Esophagus squamous epithelium (tissue), 5 donors: ENCODE measurements at places on chromosomes 12 and 14.
A peak's percentile ranks its signal among the peaks of the same experiment; 100 is the strongest.

DNA sequence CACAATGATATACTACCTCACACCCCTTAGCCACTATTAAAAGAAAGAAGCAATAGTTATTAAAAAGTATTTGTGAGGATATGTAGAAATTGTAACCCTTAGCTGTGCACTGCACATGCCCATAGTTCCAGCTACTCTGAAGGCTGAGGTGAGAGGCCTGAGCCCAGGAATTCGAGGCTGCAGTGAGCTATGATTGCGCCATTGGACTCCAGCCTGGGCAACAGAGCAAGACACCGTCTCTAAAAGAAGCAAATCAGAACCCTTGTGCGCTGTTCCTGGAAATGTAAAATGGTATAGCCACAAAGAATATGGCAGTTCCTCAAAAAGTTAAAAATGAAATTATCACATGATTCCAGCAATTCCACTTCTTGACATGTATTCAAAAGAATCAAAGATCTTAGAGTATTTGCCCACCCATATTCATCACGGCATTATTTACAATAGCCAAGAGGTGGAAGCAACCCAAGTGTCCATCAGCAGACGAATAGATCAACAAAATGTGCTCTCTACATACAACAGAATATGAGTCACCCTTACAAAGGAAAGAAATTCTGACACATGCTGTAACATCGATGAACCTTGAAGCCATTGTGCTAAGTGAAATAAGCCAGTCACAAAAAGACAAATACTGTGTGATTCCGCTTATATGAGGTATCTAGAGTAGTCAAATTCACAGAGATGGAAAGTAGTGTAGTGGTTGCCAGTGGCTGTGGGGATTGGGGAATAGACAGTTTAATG lies 23.7 kb upstream of the YLPM1 start:
- no peak for DNase-seq
- H3K27me3 ChIP-seq: no peaks in the 10 kb centered on the region
- H3K4me3 ChIP-seq: no peak overlapping the region
- peaks cover 5% of the 10 kb centered on the region for H3K36me3 ChIP-seq

DNA sequence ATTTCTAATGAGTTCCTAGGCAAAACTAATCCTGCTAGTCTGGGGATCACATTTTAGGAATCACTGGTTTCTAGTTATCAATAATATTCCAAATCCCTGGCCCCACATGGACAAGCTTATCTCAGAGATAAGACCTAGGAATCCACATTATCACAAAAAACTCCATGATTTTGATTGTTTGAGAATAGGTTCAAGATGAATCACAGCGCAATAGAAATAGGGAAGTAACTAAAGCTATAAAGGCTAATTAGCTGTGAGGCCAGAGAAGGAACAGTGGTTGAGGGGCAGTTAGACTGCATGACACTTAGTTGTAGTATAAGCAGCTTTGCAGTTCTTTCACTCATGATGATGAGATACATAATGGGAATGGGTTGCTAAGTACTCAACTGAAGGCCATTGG lies 13.1 kb upstream of the ATP5F1B start:
- DNase-seq: no peak
- H3K27ac ChIP-seq: no peak overlapping the region
- H3K4me1 ChIP-seq: no peaks in the 10 kb centered on the region
- H3K4me3 ChIP-seq: no peak overlapping the region
- H3K27me3 ChIP-seq: no peaks in the 10 kb centered on the region

DNA sequence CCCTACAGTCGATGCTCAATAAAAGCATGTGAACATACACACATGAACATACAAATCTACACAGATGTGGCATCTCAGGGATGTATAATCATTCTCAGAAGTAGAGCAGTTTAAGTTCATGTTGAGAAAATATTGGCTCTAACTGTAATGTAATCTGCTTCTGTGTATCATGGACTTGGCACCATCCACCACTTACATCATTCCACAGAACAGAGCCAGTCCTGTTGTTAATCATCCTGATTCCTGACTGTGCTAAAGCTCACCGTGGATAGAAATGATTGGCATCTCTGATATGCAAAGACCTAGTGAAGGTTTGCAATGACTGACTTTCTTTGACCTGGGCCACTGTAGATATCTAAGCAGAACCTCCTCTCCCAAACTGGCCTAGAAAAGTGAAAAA lies 1141.3 kb downstream of the BCL11B start:
- H3K27ac ChIP-seq: no peak overlapping the region
- H3K4me3 ChIP-seq: no peak overlapping the region
- H3K4me1 ChIP-seq: peaks cover 10% of the 10 kb centered on the region

DNA sequence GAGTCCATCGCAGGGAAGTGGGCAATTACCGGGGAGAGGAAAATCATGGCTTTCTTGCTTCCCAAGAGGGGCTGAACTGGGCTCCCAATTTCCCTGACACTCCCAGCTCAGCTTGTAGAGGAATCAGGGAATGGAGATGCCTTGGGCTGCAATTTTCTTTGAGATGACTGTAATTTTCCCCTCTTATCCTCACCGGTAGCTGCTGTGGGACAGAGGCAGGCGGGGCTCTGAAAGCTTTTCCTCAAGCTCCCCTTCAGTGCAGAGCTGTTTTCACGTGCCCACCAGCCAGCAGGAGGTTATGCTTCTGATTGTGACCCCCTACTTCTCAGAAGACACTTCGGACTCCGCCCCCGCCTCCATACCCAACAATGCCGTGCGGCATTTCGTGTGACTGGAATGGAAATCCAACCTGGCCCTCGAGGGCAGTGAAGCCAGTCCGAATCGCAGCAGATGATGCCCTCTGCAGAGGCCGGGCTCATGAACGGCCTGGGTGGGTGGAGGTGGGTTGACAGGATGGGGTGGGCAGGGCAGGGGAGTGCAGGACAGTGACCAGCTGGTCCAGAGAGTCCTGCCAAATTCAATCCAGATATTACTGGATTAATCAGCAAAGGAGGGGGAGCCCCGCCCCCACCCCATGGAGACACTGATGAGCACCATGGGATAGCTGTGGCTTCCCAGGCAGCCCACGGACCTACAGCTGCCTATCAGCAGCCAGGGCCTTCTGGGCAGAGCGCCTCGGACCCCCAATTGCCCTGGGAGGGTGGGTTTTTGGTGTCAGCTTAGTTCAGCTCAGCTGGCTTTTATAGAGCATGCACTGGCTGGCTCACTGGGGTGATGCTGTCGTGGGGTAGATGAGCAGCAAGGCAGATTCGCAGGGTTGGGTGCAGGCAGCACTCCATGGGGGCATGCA lies 37.6 kb downstream of the RTL1 start:
- no peak overlapping the region for H3K4me3 ChIP-seq
- H3K36me3 ChIP-seq: no peaks in the 10 kb centered on the region
- no peaks in the 10 kb centered on the region for H3K4me1 ChIP-seq
- no peaks in the 10 kb centered on the region for H3K27me3 ChIP-seq
- no peak for DNase-seq

DNA sequence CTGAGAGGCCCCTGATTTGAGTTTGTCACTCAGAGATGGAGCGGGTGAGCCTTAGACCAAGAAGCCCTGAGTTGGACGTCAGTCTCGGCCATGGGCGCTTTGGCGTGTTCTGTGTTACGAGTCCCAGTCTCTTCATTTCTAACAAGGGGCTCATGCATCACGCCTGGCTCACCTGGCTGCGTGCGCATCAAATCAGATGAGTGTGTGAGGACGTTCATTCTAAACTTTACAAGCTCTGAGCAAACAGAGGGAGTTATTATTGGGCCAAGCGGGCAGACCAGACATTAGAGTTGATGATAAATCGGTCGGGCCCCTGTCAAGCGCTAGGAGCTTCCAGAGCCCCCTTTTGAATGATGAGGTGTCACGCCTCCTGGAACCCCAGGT lies 117.2 kb downstream of the CALM1 start:
- H3K4me3 ChIP-seq: no peak overlapping the region
- peak overlapping the region; percentile 67 for H3K27ac ChIP-seq
- no peak for DNase-seq
- peaks cover 46% of the 10 kb centered on the region for H3K4me1 ChIP-seq

- H3K4me3 ChIP-seq: no peak overlapping the region
- DNase-seq: no peak
- no peaks in the 10 kb centered on the region for H3K27me3 ChIP-seq
- peak overlapping the region; percentile 81 for H3K27ac ChIP-seq
- H3K36me3 ChIP-seq: no peaks in the 10 kb centered on the region
Observed at GRCh38 chr14:35332517-35333263, 40.5 kb downstream of the PSMA6 start.

GRCh38 chr12:68972595-68972994 lies 39.6 kb upstream of the CPM start:
- H3K4me3 ChIP-seq: no peak overlapping the region
- H3K4me1 ChIP-seq: no peaks in the 10 kb centered on the region
- DNase-seq: no peak
- no peak overlapping the region for H3K27ac ChIP-seq

DNA sequence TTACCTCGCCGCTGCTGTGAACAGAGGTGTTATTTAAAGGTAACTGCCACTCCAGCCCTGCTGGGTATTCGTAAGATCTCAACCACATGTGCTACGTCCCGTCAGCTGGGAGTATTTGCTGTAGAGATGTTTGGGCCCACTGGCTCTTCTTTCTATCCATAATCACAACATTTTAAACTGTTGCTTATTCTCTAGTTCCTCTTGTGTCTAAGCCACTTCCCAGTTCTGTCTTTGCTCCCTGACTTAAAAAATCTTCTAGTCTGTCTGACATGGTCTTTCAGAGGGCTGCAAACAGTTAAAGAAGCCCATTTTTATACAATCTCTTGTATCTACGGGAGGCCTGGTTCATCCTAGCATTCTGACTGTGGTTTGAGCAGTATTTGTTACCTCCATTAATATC lies 33.2 kb upstream of the HELB start:
- no peak overlapping the region for H3K4me3 ChIP-seq
- DNase-seq: no peak
- no peaks in the 10 kb centered on the region for H3K36me3 ChIP-seq
- H3K27me3 ChIP-seq: no peaks in the 10 kb centered on the region
- H3K27ac ChIP-seq: no peak overlapping the region
- H3K4me1 ChIP-seq: no peaks in the 10 kb centered on the region

- no peak overlapping the region for H3K27ac ChIP-seq
- H3K4me3 ChIP-seq: no peak overlapping the region
- no peak for DNase-seq
Observed at GRCh38 chr14:63982629-63983028, 129.8 kb downstream of the SYNE2 start.

GRCh38 chr12:128594521-128594920 lies 229.2 kb downstream of the SLC15A4 start:
- no peaks in the 10 kb centered on the region for H3K4me1 ChIP-seq
- H3K27me3 ChIP-seq: no peaks in the 10 kb centered on the region
- no peak overlapping the region for H3K27ac ChIP-seq
- DNase-seq: no peak

- DNase-seq: no peak
- no peak overlapping the region for H3K27ac ChIP-seq
- H3K36me3 ChIP-seq: no peaks in the 10 kb centered on the region
- no peaks in the 10 kb centered on the region for H3K27me3 ChIP-seq
- H3K4me1 ChIP-seq: no peaks in the 10 kb centered on the region
Observed at GRCh38 chr12:128693771-128694170, 130.0 kb downstream of the SLC15A4 start.

- H3K36me3 ChIP-seq: no peaks in the 10 kb centered on the region
- H3K4me1 ChIP-seq: no peaks in the 10 kb centered on the region
- no peak overlapping the region for H3K27ac ChIP-seq
- no peak overlapping the region for H3K4me3 ChIP-seq
- DNase-seq: no peak
Observed at GRCh38 chr14:47919334-47919846, 244.0 kb upstream of the MDGA2 start.

DNA sequence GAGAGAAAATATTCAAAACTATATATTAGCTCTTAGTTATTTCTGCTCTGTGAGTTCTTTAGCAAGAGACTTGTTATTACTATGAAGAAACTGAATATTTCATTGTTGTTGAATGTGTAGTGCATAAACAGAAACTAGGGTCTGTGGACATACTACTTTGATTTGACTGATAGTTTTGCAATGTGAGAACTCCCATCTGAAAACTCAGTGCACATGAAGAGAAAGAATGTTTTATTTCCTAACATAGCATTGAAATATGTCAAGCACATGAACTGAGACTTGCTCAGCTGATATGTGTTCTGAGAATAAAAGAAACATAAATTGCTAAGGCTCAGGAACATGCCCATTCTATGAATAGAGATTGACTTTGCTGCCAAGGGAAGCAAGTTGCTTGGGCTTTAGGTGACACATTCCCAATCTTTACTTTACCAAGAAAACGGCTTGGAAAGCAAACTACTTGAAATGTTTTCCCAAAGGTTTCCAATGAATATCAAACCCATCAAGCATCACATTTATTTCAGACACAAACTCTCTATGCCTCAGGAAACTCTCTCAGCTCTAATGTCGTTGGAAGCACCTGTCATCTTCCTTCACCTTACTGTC lies 290.4 kb downstream of the SLC16A7 start:
- H3K27me3 ChIP-seq: no peaks in the 10 kb centered on the region
- no peak for DNase-seq
- no peak overlapping the region for H3K27ac ChIP-seq
- no peaks in the 10 kb centered on the region for H3K4me1 ChIP-seq
- no peaks in the 10 kb centered on the region for H3K36me3 ChIP-seq

GRCh38 chr14:44777584-44777983 lies 184.2 kb downstream of the KLHL28 start:
- no peaks in the 10 kb centered on the region for H3K36me3 ChIP-seq
- no peaks in the 10 kb centered on the region for H3K27me3 ChIP-seq
- no peak overlapping the region for H3K27ac ChIP-seq
- DNase-seq: no peak

DNA sequence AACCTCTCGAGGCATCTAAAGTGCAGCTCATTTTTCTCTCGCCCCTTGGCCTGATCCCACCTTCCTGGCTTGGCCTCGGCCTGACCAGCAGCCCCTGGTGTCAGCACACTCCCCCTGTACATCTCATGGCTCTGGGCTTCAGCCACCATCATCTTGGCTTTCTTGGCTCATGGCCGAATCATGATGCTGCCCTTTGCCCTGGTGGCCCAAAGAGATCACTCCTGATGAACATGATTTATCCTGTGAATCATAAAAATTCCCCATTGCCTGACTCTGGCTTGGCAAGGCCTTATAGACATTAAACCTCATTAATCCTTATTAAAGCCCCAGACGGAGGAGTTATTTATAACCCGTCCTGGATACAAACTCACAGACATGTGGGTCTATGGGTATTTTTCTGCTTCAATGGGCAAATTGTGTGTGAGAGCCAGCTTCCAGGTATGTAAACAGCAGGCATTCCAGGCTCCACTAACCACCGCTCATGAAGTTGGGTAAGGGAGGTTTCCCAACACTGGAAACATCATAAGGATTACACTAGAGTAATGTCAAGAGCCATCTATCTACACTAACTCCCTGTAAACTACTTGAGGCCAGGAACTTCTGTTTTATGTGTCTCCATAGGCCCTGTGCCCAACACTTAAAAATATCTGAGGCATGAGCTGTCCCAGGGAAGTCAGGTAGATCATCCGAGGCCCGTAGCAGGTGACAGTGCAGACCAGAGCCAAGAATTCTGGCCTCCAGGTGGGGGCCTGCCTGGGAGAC lies 171.2 kb downstream of the TTC8 start:
- H3K4me1 ChIP-seq: peaks cover 10% of the 10 kb centered on the region
- no peak overlapping the region for H3K4me3 ChIP-seq
- H3K27ac ChIP-seq: no peak overlapping the region
- H3K27me3 ChIP-seq: no peaks in the 10 kb centered on the region

- H3K4me1 ChIP-seq: peaks cover 9% of the 10 kb centered on the region
- DNase-seq: no peak
- no peak overlapping the region for H3K4me3 ChIP-seq
Observed at GRCh38 chr14:51547260-51547659, 104.5 kb upstream of the FRMD6 start.
